ENCODE measurements at places on chromosomes 6 and 20.
A peak's percentile ranks its signal among the peaks of the same experiment; 100 is the strongest.

- DNase-seq = no peak
These were observed 26.6 kb downstream of the PYGB start for GRCh38 chr20:25274481-25274880.

DNA sequence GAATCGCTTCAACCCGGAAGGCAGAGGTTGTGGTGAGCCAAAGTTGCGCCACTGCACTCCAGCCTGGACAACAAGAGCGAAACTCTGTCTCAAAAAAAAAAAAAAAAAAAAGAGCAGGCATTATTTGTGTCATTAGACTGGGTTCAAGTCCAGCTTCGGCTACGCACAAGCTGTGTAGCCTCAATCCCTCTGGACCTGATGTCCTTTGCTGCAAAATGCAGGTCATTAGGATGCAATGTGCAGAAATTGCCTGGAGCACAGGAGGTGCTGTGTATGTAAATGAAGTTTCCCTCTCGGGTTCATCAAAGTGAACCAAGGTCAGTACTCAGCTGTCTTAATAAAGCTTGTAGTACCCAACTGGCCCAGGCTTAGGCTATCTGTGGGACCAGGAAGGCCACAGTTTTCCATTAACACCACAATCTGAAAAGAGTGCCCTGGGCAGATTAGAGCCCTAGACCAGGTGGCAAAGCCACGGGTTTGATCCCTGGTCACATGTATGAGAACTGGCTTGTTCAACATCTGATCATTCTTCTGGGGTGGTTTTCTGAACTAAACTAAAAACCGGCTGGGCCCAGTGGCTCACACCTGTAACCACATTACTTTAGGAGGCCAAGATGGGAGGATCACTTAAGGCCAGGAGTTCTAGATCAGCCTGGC is 155.3 kb downstream of the ZMYND8 start:
- no peak for DNase-seq

DNA sequence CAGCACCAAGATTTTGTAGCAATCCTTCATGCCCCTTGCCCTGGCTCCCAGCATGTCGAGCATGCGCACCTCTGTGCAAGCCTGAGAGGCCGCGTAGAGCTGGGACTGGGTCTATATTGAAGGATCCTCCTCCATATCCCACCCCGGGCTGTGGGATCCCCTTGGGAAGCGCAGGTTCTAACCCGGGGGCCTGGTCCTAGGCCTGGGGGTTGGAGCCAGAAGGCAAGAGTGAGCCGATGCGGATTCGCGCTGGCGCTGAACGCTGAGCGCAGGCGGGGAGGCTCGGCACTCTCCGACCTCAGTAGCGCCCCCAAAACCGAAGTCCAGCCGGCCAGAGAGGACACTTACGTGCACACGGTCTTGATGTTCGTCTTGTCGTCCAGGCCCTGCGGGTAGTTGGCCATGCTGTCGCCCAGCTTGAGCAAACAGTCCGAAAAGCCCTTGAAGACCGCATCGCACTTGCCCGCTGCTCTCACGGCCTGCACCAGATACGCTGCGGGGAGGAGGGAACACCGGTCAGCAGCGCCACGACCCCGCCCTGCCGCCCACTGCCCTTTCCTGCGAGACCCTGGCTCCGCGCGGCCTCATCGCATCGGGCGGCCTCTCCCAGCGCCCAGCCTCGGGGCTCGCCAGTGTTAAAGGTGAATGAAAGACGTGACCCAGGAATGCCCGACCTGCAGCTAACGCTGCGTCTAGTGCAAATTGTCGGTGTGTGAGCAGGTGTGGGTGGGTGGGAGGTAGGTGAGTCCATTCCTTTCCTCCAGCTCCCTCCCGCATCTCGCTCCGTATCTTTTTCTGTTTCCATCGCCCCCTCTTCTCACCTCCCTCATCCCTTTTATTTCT is 4.5 kb downstream of the NRN1 start:
- peak; percentile 46 for DNase-seq

- DNase-seq = no peak
These were observed 38.3 kb upstream of the PRSS16 start for GRCh38 chr6:27209196-27209595.

Measured in muscle of back (tissue), 13 donors.